ENCODE measurements at places on chromosomes 3 and 15. TPM values are rescaled to one million over a fixed set of nuclear protein-coding genes. Genes with fewer than 3 reads are reported as not detected.
A peak's percentile ranks its signal among the peaks of the same experiment; 100 is the strongest.

DNA sequence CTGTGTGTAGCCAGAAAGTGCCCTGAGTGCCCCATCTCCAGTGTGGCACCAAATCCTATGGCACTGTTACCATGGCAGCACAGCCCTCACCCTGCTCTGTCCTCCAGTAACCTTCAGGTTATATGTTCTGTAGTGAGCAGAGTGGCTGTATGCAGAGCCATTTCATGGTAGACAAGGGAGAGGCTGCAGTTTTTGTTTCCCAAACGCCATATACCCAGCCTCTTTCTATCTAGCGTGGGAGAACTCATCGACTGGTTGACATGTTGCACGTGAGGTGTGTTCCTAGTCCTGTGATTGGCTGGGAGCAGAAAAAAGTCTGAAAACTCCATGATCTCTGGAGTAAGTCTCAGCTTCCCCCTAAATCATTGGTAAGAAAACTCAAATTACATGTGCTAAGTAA lies 2.0 kb downstream of the SIDT1 start:
- no peak for DNase-seq

DNAH1 gene
- 1.4 TPM for polyA plus RNA-seq

DNA sequence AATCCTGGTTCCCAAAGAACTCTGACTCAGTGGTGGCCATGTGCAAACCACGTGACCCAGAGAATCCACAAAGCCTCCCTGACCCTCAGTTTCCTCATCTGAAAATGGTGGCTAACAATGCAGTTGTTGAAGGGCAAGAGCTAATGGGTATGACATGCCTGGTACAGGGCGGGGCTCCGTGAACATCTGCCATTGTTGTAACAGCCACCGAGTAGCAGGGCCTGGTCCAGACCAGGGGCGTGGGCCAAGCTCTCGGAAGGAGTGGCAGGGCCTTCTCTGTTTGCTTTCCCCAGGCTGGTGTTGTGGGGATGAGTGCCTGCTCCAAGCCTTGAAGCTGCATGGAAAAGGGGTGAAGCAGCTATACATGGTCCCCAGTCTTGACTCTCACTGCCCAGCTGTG lies 13.4 kb downstream of the MAPKAPK3 start:
- no peak for DNase-seq

DNA sequence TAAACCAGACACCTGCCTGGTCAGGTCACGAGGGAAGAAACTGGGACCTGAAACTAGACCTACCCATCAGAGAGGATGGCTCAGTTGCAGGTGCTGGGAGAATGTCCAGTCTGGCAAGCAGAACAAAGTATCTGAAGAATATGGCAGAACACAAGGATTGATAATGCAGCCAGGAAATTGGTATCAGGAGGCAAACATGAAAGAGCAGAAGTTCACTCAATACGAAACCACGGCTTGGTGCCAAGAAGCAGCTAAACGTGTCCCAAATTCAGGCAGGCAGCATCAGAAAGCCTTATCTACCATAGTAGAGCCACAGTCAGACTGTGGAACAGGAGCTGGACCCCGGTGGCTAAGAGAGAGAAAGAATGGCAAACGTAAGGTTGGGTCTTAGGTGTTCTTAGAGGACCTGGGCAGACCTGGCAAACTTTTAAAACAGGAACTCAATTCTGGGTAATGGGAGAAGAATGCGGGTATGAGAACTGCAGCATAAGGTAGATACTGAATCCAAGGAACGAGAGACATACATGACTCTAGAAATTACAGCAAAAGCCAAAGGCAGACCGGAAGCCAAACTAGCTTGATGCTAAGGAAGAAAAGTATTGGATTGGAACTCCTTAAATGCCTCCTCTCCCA lies 169.0 kb upstream of the NECTIN3 start:
- no peak for DNase-seq

GRCh38 chr15:68405378-68406250 lies 26.3 kb downstream of the ITGA11 start:
- no peak for DNase-seq

- DNase-seq: no peak
Measured at GRCh38 chr3:34068505-34068904, 270.1 kb downstream of the PDCD6IP start.

DNA sequence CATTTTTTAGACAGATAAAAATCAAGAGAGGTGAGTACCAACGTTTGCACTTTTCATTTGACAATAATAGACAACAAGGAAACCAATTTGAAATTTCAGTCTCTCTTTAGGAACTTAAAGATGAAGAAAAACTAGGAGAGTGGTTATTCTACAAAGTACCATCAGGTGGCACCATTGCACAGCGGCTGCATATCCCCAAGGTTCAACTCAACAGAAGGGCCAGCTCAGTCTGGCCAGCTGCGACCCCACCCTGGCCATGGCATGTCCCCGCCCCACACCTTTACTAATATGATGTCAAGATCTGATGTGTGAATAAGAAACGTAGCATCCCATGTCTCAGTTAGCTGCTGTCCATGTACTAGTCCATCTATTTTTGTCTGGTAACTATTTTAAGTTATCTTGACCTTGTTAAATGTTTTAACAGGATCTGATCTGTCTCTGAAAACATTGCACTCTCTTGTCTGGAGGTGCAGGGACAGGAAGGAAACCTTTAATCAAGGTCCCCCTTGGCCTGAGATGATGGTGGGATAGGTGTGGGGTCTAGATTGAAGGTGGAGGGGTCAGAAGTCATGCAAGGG lies 35.5 kb upstream of the CGNL1 start:
- DNase-seq: no peak

ARGFX gene
- polyA plus RNA-seq: not detected

GRCh38 chr3:159948429-159949144 lies 40.0 kb upstream of the IL12A start:
- DNase-seq: no peak

GRCh38 chr3:96449346-96449745 lies 365.0 kb upstream of the EPHA6 start:
- no peak for DNase-seq

DNA sequence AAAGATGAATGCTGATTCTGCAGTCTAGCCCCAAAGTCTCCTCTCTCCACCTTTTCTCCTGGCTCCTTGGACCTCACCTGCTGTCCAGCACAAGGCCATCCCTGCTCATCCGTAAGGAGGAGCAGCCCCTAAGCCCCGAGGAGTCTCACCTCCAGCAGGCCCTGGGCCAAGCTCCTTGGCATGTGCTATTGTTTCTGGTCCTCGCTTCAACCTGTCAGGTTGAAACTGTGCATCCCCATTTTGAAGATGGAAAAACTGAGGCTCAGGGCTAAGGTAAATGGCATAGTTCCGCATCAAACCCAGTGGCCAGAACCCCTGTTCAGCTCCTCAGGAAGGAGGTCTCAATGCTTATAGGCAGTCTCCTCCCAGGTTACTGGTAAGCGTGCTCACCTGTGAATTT lies 26.1 kb downstream of the CHDH start:
- DNase-seq: peak; percentile 32

PLD1 gene
- 16.2 TPM for polyA plus RNA-seq

GRCh38 chr3:197068077-197068476 lies 38.5 kb upstream of the MELTF start:
- no peak for DNase-seq

GHSR gene
- not detected for polyA plus RNA-seq

DNA sequence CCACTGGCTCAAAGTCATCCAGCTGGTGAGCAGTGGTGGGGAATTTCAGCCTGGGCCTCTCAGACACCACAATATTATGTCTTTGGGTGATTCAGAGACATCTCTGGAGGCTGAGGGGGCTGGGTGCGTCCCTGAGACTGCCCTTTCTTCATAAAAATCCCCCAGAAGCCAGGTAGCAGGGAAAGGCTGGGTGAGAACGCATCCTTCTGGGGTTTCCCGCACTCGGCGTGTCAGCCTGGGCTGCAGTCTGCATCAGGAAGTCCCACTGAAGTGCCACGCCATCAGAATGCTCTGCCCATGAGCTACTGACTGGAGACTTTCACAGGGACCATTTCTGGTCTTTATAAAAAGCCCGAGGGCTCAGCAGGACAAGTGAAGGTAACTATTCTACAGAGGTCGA lies 148.8 kb upstream of the SLC6A11 start:
- DNase-seq: no peak

DNA sequence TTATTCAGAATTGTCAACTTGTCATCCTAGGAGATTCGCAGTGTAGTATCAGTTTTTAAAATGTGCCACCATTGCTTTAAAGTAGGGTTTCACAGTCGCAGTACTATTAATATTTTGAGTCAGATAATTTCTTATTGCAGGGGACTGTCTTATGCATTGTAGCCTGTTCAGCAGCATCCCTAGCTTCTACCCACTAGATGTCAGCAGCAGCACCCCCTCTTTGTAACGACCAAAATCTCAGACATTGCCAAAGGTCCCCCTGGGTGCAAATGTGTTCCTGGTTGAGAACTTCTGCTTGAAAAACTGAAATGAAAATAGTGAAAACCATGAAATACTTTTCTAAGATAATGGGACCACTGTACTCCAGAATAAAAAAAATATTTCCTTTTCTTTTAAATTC lies 474.8 kb downstream of the CNTN3 start:
- no peak for DNase-seq

DNA sequence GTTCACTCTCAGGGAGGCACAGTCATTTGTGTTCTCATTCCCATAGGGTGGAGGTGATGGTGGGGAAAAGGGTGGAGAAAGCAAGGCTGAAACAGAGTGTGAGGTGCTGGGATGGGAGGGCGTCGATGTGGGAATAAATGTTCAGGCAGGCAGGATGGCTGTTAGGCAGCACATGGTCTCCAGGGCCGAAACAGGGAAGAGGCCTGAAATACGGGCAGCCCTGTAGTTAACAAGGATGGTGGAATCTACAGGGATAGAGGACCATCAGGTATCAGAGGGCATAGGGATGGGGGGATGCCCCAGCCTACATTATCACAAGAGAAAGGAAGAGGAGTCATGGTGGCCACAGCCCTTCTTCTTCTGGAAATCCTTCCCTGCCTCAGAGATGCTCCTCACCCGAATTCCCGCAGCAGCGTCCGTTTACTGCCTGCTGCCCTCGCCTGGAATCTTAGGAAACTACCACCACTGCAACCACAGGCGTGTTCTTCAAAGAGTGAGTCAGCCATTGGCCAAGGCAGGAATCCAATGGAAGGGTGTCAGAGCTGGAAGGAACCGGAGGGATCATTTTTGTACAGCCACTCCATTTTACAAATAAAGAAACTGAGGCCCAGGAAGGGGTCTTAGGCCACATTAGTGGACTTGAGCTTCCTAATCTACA lies 49.7 kb upstream of the POMGNT2 start:
- DNase-seq: peak; percentile 86

GRCh38 chr3:97841304-97841703 lies 19.5 kb downstream of the CRYBG3 start:
- DNase-seq: no peak

SPESP1 gene
- polyA plus RNA-seq: 1.5 TPM

DNA sequence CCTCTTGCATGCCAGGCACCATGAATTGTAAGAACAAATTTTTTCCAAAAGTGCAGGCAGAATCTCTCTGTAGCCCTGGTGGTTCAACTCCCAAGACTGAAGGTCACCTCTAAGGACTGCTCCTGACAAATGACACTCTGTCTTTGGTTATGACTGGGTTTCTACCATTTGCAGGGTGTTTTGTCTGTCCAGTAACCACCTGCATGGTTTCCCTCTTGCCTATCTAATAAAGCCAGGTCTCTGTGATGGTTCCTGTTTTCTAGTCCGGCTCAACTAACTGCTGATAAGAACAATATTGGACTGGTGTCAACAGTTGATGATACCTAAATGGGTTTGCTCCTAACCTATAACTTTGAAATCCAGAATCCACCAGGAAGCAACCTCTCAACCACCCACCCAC lies 43.7 kb downstream of the ATP8B4 start:
- DNase-seq: no peak

- no peak for DNase-seq
Measured at GRCh38 chr15:80989081-80989517, 520 bp downstream of the MESD start.

GRCh38 chr3:192026661-192027060 lies 565.7 kb downstream of the PYDC2 start:
- no peak for DNase-seq

GRCh38 chr15:83919319-83919830 lies 265.5 kb downstream of the ADAMTSL3 start:
- DNase-seq: no peak

DNA sequence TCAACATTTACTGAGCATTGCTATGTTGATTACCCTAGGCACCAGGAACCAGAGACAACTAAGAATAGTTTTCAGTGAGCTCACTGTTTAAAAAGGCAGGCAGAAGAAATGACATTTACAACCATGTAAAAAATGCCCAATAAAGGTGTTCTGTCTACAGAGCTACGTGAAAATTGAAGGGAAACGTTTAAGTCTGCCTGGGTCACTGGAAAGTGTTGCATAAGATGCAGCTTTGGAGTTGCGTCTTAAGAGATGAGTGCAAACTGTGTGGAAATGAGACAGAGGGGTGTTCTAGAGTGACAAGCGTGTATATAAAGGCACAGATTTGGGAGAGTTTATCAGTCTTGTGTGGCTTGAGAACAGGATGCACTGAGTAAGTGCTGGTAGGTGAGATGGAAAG lies 278.7 kb upstream of the GOLGA6L4 start:
- DNase-seq: no peak

DNA sequence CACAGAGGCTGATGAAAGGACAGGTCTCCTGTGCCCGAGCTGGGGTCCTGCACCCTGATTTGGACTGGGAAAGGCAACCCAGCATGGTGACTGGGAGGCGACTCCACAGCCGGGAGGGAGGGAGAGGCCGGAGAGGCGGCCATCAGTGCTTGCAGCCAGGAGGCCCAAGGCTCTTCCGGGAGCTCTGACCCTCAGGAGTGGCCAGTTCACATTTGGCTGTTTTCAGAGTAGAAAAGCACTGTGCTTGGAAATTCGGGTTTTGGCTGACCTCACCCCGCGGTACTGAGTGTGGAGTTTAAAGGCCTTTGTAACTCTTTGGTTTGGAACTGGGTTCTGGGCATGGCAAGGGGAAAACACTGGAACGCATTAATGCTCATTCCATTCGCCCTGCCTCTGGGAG lies 31.9 kb downstream of the SMAD6 start:
- DNase-seq: peak; percentile 65

DNA sequence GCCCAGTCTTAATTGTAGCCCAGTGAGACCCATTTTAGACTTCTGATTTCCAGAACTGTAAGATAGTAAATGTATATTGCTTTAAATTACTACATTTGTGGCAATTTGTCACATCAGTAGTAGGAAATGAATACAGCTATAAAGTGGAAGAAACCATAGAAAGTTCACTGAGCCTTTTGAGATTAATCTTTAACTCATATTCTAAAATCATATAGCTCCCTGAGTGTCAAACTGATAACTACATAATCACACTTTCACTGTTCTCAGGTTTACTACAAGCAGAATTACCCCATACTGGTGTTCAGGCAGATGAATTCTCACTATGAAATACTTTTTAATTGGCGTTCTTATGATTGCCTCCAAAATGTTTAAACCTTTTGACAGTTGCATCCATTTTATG lies 42.8 kb downstream of the CNTN4 start:
- DNase-seq: no peak

GRCh38 chr3:115503394-115503793 lies 119.9 kb upstream of the GAP43 start:
- no peak for DNase-seq

RAD54L2 gene
- 1.6 TPM for polyA plus RNA-seq

DNA sequence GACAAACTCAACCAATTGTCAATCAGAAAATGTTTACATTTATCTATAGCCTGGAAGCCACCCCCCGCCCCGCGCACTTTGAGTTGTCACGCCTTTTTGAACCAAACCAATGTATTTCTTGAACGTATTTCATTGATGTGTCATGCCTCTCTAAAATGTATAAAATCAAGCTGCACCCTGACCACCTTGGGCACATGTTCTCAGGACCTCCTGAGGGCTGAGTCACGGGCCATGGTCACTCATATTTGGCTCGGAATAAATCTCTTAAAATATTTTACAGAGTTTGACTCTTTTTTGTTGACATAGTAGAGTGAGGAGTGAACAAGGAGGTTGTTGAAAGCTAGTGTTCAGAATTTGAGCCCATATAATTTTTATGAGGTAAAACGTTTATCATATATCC lies 6.5 kb downstream of the MCTP2 start:
- DNase-seq: no peak

EPHA6 gene
- polyA plus RNA-seq: not detected

Data from sigmoid colon (tissue), 7 donors.